ENCODE measurements at places on chromosomes 2 and 18. TPM values are rescaled to one million over a fixed set of nuclear protein-coding genes. Genes with fewer than 3 reads are reported as not detected.

- DNase-seq, result no peak
- H3K27ac ChIP-seq, result no peak overlapping the region
- H3K36me3 ChIP-seq, result no peaks in the 10 kb centered on the region
- no peak overlapping the region for H3K4me3 ChIP-seq
- H3K27me3 ChIP-seq, result no peaks in the 10 kb centered on the region
Observed at GRCh38 chr2:45754131-45755010, 102.9 kb downstream of the PRKCE start.

- no peak for DNase-seq
- no peaks in the 10 kb centered on the region for H3K4me1 ChIP-seq
- H3K36me3 ChIP-seq, result no peaks in the 10 kb centered on the region
- H3K27me3 ChIP-seq, result no peaks in the 10 kb centered on the region
- H3K4me3 ChIP-seq, result no peak overlapping the region
- H3K27ac ChIP-seq, result no peak overlapping the region
Observed at GRCh38 chr18:23838233-23838632, 149.0 kb downstream of the LAMA3 start.

DNA sequence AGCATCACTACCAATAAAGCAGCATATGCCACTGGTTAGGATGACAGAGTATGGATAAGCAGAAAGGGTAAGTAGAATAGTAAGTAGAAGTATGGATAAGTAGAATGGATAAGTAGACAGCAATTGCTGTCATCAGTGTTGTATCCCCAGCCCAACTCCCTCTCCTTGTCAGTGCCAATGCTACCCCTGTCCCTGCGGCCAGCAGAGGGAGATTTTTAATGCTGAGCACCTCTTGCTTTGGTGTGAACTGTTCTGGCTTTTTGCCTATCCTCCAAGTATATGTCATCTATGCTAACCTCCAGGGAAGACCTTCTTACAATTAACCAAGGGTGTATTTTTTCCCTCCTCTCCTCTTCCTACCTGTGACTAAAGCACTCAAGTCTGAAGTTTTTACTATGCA, 136.7 kb upstream of the SPHKAP start:
- H3K4me3 ChIP-seq, result no peak overlapping the region
- no peak for DNase-seq
- no peaks in the 10 kb centered on the region for H3K27me3 ChIP-seq
- H3K36me3 ChIP-seq, result no peaks in the 10 kb centered on the region

Gene CPLX4
- not detected for total RNA-seq

DNA sequence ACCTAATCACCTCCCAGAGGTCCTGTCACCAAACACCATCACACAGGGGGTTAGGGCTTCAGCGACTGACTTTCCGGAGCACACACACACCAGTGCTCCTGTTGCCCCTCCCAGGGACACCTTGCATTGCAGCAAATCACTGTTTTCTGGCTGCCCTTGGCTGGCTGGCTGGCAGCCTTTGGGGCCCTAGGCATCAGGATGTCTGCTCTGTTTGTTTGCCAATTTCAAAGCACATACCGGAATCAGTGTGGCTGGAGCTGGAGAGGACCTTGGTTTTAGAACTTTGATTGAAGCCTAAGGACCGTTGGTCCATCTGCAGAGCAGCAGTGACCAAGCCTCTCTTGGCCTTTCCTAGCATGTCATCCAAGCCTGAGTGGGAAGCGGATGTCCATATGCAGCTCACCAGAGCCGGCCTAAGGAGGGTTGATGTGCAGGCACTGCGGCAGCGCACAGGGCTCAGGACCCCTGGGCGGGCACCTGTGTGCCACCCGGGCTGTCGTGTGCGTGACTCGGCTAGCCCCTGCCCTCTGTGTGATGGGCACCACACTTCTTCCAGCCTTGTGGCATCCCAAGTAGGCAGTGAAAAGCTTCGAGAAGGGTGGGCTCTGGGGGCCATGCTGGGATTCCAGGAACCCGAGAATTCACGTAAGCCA, 62.1 kb downstream of the GBX2 start:
- H3K27ac ChIP-seq, result no peak overlapping the region
- no peak overlapping the region for H3K4me3 ChIP-seq
- no peaks in the 10 kb centered on the region for H3K36me3 ChIP-seq
- no peak for DNase-seq
- no peaks in the 10 kb centered on the region for H3K4me1 ChIP-seq

Gene UGGT1
- 41.1 TPM for total RNA-seq

Gene CKAP2L
- total RNA-seq, result 3.4 TPM

GRCh38 chr2:203400805-203401585, 72.8 kb downstream of the ABI2 start:
- H3K27ac ChIP-seq, result no peak overlapping the region
- no peaks in the 10 kb centered on the region for H3K4me1 ChIP-seq
- H3K4me3 ChIP-seq, result no peak overlapping the region
- no peak for DNase-seq
- no peaks in the 10 kb centered on the region for H3K27me3 ChIP-seq
